H7 (cell line): ENCODE measurements at places on chromosomes 16 and 17.

DNA sequence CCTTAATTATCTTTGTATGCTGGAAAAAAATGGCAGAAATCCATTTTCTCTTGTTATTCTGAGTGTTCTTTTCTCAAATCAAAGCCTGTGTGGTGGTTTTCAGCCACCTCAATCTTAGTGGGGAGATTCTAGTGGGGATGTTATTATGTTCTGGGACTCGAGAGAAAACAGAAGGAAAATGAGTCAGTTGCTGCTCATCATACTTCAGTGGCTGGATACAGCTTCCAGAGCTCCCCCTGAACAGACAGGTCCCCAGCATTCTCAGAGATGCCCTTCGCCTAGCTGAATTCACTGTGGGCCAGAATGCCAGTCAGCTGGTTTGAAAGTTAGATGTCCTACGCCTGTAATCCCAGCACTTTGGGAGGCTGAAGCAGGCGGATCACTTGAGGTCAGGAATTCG, 8.5 kb downstream of the ST6GALNAC1 start:
- DNase-seq: no peak

GRCh38 chr16:47395733-47396498, 64.9 kb downstream of the ITFG1 start:
- no peak for DNase-seq

GRCh38 chr16:19291475-19291874, 5.9 kb downstream of the CLEC19A start:
- DNase-seq: peak; percentile 49

GRCh38 chr16:7236824-7237410, 95.7 kb upstream of the RBFOX1 start:
- no peak for DNase-seq

DNA sequence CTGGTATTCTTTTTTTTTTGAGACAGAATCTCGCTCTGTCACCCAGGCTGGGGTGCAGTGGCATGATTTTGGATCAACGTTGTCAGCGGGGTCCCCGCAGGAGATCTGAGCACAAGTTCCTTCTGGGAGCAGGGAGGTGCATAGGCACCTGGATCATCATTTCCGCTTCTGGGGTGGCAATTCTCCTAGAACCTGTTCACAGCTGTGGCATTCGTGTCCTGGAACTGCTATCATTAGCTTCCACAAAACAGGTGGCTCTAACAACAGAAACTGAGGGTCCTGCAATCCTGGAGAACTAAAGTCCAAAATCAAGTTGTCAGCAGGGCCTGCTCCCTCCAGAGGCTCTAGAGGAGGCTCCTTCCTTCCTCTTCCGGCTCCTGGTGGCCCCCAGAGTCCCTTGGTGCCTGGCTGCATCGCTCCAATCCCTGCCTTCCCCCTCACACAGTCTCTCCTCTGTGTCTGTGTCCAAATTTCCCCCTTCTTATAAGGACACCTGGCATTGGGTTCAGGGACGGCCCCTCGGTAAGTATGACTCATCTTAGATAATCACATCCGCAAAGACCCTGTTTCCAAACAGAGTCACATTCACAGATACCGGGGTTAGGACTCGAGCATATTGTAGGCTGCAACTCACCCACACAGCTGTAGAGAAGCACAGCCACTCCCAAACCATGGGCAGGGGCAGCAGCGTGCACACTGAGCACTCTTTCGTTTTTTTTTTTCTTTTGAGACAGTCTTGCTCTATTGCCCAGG, 43.5 kb upstream of the KLHDC4 start:
- DNase-seq: no peak

DNA sequence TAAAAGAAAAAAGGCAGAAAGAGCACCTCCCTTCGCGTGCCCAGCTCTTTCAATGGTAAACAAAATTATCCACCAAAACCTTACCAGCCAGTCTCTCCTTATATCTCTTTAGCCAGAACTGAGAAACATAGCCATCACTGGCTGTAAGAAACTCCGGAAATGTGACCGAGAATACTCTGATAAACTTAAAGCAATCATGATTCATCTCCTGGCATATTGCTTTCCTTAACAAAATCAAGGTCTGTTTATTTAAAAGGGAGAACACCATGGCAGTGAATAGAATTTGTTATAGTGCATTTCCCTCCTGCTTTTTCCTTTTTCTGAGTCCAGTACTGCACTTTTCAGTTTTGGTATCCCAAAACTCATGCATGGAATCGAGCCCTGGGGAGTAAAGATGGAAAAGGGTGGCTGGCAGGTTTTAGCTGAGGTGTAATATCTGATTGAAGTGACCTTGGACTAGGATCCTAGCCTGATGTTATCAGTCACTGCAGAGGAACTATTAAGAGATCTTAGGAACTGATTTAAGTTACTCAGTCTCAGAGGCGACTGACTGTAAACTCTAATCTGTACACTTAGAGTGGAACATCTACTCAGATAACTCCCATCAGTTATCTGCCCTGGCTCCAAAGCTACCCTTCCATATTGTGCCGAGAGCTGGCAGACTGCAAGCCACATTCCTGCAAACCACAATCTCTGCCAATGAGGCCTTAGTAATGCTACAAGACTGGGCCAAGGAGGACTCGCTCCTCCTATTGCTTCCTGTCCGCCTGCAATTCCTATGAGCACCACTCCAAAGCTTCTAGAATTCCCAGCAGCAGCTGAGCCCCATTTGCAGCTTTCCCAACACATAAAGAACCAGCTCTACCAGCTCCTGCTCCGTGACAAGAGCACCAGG, 7.4 kb upstream of the COX10 start:
- no peak for DNase-seq

DNA sequence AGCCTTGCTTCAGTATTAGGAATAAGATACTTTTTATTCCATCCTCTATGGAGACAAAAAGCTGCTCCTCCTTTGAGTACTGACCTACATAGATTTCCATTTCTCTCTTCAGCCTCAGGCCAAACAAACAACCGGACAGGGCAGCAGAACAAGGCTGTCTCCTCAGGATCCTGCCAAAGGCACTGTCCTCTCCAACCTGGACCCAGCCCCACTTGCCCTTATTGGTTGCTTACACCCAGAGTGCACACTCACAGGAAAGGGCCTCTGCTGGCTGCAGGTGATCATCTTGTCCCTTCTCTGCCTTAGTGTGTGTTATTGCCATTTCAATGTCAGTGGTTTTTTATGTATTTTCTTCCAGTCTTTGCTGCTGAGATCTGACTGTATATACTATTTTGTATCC, 26.6 kb downstream of the LIG3 start:
- DNase-seq: no peak

GRCh38 chr16:75105306-75106061, 11.1 kb downstream of the LDHD start:
- peak; percentile 50 for DNase-seq

DNA sequence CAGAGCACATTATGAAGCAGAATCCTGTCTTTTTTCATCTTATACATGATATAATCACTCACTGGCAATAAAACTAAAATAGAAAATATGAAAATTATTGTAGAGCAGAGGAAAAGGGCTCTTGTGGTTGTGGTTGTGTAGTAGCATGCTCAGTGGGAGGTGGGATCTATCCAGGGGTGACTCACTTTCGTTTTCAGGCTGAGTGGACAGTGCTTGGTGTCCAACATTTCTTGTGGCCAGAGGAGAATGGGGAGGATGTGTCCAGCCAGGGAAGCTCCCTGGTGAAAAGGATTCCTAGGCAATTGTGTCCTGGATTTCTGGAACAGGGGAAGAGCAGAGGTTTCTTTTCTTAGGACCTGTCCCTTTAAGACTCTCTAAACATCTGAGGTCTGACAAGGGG, 31.9 kb upstream of the CPHXL start:
- DNase-seq: no peak

DNA sequence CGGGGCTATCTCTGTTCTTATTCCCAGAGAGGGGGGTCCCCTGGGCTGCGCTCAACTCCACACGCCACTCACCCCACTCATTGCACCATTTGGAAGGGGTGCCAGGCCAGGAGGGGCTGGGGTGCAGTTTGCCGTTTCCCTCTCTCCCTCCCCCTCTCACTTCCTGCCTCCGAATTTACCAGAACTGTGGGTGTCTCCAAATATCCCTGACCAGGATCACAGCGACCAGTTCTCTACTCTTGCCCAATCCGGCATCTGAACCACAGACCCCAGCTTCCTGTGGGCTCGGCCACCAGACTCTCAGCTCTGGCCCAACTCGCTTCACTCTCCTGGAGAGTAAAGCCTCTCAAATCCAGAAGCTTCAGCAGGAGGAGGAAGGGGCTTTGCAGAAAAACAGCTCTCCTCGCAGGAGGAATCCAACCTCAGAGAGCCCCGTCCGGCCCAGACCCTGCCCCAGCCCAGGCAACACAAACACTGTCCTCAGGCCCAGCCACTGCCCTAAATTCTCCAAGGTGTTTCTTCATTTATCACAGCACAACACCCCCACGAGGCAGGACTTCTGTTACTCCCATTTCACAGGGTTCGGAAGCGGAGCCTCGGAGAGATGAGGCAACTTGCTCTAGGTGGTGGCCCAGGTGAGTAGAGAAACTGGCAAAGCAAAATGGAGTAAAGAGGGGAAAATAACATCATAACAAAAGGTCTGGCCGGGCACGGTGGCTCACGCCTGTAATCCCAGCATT, 423 bp upstream of the ASGR2 start:
- DNase-seq: no peak

DNA sequence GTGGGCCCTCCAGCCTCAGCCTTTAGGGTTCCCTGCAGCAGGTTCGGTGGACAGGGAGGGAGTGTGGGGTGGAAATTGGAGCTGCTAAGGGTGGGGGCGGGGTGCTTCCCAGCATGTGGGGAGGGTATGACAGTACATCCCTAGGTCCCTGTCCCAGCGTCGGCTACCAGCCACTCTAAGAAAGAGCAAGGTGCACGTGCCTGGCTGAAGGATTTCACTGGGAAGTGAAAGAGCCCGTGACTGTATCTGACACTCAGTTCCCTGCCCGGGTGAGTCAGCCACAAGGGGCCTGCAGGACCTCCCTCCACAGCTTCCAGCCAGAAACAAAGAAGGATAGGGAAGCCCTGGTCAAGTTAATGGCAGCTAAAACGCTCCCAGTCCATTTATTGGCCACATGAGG, 4.1 kb downstream of the SNRNP25 start:
- no peak for DNase-seq

DNA sequence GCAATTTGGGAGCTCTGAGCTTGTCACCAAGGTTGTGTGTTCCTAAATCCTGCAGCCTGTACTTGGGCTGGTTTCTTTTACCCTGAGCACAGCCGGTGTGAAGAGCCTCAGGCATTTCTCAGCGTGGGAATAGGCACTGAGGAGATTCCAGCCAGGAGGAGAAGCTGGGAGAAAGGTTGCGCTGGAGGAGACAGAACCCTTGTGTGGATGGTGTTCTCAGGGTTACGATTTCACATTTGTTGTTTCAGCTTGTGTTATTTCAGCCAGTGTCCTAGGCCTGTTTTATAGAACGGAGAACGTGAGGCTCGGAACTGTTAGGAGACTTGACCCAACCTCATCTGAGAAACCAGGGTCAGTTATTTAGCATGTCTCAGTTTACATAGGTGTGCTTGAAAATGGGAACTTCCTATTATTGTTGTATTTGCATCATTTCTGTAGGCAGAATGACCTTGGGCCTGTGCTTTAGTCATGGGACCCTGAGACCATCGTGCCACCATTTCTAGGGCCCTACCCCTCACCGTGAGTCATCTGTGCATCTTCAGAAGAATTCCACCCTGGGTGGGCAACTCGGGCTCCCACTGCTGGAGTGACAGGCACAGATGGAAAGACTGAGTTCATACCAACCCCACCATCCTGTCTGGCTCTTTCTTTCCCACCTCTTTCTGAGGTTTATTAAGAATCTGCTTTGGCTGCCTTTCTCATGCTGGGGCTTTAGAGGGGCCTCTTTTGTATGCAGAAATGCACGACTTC, 134.9 kb downstream of the MSI2 start:
- DNase-seq: no peak

GRCh38 chr16:10525214-10525825, 55.1 kb downstream of the EMP2 start:
- DNase-seq: no peak

- DNase-seq: no peak
Observed at GRCh38 chr16:75002474-75002873, 3.6 kb downstream of the ZNRF1 start.

- DNase-seq: no peak
Observed at GRCh38 chr17:6052926-6053325, 17.3 kb upstream of the WSCD1 start.

- no peak for DNase-seq
Observed at GRCh38 chr16:87919681-87919994, 16.7 kb downstream of the CA5A start.

DNA sequence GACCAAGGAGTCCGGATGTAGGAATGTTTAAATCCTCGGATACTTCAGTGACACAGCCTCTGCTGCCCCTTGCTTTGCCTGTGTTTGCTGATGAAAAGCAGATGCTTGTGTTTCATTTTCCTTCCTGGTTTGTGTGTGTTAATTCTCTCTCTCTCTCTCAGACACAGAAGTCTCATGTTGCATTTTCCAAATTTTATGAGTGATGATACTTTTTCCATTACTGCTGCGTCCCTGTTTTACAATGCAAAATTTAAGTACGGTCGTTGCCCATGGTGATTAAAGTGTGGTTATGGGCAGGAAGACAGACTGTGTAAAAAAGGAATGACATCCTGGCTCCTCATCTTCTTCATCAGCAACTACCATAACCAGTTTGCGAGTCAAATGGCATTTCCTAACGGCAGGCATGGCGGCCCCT, 5.7 kb downstream of the RMI2 start:
- DNase-seq: peak; percentile 4

- peak; percentile 21 for DNase-seq
Observed at GRCh38 chr17:42872251-42872965, 21.4 kb downstream of the AOC3 start.
